ENCODE measurements at places on chromosomes 7 and 10.

- no peak for DNase-seq
Measured at GRCh38 chr10:13095094-13095493, 4.9 kb upstream of the OPTN start.

DNA sequence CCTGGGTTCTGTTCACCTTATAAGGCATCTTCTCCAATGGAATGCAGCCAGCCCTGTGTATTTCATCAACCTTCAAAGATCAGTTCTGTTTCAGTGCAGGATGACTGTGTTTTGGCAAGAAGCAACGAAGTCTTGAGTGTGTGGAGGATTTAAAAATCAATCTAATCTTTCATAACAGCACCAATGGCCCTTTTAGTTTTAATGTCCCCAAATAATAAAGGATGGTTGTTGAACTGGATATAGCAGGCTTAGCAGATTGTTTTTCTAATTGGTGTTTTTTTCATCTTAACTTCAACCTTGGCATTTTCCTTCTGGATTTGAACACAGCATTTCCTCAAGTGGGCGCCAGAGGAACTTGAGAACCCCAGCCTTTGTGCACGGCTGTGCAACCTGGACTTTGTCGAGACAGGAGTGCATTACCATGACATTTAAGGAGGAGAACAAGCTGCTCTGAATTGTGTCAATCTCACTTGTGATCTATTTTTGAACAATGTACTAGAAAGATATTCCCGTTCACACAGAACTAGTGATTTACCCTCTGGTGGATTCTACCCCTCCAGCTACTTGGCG lies 313.3 kb upstream of the AKR1E2 start:
- DNase-seq: no peak

DNA sequence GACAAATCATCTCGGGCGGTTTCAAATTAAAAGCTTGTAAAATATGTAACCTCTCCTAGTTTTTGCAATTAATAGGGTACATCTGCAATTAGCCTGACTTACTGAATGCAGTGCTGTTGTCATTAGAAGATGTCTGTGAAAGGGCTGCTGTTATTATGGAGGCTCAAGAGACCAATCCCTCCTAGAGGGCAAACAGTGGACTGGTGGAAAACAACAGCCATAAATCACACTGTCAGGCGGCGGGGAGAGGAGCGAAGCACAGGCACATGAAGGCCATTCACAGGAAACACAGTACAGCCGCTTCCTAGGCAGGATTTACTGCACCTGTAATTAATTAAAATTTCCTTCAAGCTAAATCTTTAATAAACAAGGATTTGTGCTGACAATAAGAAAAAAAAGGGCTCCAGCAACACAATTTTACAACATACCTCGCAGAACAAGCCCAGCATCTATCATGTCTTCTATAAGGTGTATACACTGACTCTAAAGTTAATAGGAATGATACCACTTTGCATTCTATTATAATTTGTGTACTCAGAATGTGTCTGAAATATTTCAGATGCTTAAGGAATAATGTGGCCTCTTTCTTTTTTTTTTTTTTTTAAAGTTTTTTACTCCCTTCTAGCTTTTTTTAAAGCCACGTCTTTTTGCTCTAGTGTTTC lies 50.7 kb downstream of the ERCC6 start:
- DNase-seq: no peak

GRCh38 chr10:131961047-131961776 lies 20.5 kb downstream of the BNIP3 start:
- DNase-seq: no peak

- no peak for DNase-seq
Measured at GRCh38 chr7:2792235-2792634, 51.9 kb downstream of the GNA12 start.

- DNase-seq: peak; percentile 69
Measured at GRCh38 chr10:80487791-80488538, 33.9 kb downstream of the TSPAN14 start.

DNA sequence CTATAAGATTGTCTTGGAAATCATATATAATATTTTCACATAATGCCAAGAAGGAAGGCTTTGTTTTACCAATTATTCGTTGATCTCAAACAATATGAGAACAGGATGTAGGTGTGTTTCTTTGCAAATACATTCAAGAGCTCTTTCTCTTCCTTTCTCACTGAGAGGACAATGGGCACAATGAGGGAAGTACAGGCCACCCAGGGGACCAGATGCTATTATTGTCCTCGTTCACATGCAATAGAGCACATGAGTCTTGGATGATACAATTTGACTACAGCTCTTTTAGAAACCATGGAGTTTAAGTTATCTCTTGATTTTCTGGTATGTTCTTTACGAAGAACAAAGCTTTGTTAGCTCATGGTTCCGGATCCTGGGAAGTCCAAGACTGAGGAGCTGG lies 323.7 kb upstream of the KLF6 start:
- DNase-seq: no peak

DNA sequence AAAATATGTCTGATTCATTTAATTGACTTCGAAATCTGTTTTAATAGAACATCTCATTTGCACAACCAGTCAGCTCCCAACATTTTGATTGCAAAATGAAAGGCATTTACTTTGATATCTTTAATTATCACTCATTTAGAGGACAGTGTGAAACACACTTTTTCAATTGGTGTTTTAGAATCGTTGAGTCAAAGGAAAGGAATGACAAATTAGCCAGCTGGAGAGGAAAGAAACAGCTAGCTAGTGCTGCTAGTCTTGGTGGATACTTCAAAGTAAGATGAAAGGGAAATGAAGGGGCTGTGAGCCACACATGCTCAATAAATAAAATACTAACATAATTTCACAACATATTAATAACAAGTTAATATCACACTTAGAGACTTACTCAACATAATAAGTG lies 570.2 kb downstream of the PHTF2 start:
- DNase-seq: no peak

DNA sequence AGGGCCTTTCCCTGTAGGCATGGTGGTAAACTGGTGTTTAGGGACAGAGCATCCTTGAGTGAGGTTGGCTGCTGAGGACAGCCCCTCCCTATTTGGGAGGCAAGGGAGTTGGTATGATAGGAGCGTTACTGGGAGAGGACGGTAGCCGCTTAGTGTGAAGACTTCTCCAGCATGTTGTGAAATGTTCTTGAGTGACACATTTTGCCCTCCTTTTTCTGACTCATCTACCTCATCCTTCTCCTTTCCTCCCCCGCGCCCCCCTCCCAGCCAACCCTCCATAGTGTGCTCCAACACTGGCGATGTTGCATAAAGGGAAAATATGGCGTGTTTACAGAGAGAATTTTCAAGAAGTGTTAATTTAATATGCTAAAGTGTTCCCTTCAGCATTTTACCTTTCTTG lies 645.0 kb upstream of the GALNT17 start:
- no peak for DNase-seq

DNA sequence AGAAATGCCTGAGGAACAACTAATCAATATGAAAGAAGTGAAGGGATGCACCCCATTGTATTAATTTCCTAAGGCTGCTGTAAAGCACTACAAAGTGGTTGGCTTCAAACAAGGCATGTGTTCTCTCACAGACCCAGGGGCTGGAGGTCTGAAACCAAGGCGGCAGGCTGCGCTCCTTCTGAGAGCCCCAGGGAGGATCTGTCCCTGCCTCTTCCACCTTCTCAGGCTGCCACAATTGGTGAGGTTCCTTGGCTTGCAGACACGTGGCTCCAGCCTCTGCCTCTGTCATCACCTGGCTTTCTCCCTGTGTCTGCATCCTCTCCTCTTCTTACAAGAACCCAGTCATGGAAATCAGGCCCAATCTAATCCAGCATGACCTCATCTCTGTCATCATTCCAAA lies 110.1 kb downstream of the TNS3 start:
- no peak for DNase-seq

DNA sequence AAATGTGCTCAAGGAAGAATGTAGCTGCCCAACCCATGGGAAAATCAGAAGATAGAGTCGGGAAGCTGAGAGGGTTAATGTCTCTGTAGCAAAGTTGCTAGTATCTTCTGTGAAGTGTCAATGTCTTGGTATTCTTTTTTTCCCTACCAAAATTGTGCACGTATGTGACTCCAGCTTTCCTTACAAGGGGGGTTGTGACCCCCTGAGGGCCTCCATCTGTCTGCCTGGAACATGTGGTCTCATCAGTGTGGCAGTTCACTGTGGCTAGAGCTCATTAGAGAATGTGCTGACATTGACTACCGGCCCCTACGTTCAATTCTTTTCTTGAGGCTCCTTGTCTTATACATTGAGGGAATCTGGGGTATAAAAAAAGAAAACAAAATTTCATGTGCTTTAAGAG lies 725.2 kb upstream of the CELF2 start:
- DNase-seq: no peak

DNA sequence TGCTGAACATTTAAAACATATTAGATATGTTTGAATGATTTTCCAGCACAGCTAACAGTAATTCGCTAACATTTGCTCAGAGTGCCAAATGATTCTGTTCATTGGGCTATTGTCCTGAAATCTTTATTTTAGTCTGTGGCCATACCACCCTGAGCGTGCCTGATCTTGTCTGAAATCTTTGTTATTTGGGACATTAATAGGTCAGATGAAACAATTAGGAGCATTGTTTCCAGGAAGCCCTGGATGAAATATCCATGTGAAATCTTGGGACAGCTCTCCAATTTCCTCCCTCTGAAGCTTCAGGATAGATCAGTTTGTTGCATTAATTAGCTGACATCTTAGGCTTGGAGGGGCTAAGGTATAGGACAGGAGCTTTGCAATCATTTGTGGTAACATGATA lies 512.0 kb downstream of the KIF20B start:
- no peak for DNase-seq

DNA sequence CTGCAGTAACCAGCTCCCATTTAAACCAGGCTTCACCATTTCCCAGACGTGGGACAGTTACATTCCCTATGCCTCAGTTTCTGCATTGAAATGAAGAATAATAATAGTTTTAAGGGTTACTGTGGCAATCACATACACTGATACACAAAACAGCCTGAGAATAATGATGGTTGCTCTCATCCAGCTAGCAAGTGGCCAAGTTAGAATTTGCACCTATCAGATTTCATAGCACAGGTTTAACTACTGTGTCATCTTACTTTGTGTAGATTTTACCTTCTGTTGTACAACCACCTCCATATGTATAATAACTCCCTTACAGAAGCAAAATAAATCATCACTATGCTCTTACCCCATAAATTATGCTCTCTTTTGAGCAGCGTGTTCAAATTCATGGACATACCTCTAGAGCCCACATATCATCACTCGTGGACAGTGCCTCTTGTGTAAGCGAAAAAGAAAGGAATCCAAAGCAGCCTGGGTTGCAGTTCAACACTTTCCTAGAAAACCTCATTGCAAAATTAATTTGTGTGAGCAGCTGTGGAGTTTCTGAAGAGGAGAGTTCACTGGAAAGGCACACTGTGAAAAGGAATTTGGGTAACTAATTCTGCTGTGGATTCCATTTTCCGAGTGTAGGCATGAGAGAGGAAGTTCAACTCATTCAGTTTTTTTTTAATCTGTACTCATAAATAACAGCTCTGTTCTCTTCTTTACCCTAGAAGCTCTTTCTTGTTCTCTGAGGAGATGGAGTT lies 492.5 kb downstream of the ARL4A start:
- DNase-seq: no peak

DNA sequence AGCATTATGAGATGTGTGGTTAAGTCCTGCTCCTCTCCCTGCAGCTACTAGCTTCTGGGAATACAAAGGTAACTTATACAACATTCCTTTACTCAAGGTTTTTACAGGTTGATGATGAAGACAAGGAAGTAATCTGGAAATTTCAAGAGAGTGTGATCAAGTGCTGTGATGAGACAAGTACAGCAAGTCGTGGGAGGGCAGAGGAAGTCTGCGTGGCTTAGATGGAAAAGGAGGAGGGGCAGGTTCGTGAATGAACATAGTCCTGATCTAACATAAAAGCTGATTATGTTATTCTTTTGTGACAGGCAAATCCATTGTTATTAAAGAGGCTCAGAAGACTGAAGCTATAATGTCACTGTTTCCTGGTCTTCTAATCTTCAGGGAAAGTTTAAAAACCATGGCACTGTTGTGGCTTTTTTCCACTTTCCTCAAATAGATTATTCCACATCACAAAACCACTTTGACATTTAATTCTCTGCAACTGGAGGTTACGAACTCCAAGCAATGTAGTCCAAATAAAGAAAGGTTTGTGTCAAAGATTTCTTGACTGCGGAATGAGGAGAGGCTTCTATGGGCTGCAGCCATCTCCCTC lies 84.1 kb downstream of the CPXM2 start:
- DNase-seq: no peak

- DNase-seq: no peak
Measured at GRCh38 chr10:75070961-75071428, 40.5 kb upstream of the SAMD8 start.

- DNase-seq: no peak
Measured at GRCh38 chr10:94174838-94175237, 181.1 kb downstream of the PLCE1 start.

GRCh38 chr7:42071372-42072261 lies 165.4 kb downstream of the GLI3 start:
- DNase-seq: no peak

DNA sequence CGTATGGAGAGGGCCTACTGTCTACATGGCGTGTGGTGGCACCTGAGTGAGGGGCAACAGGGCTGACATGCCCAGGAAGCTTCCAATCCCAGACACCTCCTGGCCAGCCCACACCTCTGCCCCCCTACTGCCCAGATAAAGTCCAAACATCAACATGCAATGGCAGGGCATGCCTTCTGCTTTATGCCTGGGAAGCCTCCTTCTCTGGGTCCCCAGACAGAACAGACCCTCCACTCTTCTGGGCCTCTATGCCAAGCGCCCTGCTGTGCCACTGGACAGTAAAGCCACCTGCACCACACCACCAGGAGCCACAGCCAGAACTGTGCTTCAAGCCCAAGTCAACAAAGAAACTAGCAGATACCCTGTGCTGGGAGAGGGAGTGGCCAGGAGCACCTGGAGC lies 12.5 kb downstream of the TMEM72 start:
- DNase-seq: no peak

- DNase-seq: no peak
Measured at GRCh38 chr7:111067251-111067650, 23.7 kb upstream of the LRRN3 start.

DNA sequence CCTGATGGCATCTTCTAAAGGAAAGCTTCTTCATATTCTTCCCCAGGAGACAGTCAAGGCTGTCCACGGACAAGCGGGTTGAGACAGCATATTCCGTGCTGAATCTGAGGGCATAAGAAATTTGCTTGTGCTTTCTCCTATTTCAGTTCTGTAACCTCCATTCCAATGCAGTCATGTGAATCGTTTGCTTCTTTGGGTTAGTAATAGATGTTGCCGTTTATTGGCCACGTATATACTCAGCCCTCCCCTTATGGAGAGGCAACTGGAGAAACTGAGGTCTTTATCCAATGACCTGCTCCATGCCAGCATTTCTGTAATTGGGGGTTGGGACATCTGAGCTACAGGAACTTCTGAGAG lies 38.9 kb downstream of the LYZL1 start:
- no peak for DNase-seq

- no peak for DNase-seq
Measured at GRCh38 chr7:112873831-112874553, 83.8 kb upstream of the TMEM168 start.

GRCh38 chr10:78209970-78210369 lies 176.3 kb downstream of the RPS24 start:
- no peak for DNase-seq

DNA sequence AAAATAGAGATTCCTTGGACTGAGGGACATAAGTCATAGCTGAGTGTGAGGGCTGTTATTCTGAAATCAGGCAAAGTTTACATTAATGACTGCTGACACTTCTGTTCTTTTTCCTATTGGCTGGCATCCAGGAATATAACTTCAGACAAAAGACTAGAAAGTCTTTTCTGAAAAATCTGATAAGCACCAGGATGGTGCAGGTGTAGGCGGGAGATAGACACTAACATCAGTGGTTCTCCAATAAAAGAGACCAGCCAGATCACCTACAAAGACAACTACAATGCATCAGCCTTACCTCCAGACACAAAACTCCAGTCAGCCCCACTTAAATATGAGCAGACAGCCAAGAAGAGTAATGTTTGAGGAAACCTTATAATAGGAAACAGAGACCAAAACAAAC lies 168.3 kb upstream of the LRGUK start:
- DNase-seq: no peak
